Caco-2 (cell line): ENCODE measurements at places on chromosomes 4 and X. TPM values are rescaled to one million over a fixed set of nuclear protein-coding genes. Genes with fewer than 3 reads are reported as not detected.

ETNPPL gene
- total RNA-seq, result not detected in 2 replicates

OTUD6A gene
- total RNA-seq, result not detected in 2 replicates

GLOD5 gene
- total RNA-seq, result not detected in 2 replicates

ASB12 gene
- total RNA-seq, result not detected in 2 replicates

SLC16A2 gene
- total RNA-seq, result 0.34 and 0.58 TPM in 2 replicates

CTAG2 gene
- total RNA-seq, result not detected in 2 replicates

GRCh38 chr4:11098461-11098860 is 330.2 kb downstream of the HS3ST1 start:
- no peak for DNase-seq

GRCh38 chr4:42050516-42051249 is 60.4 kb downstream of the SLC30A9 start:
- DNase-seq, result no peak

- DNase-seq, result no peak
Measured at GRCh38 chrX:137352101-137352660, 213.7 kb upstream of the ZIC3 start.

GRCh38 chr4:1168191-1169101 is 3.9 kb downstream of the SPON2 start:
- DNase-seq, result no peak

- no peak for DNase-seq
Measured at GRCh38 chrX:131987252-131987651, 35.9 kb upstream of the STK26 start.

DNA sequence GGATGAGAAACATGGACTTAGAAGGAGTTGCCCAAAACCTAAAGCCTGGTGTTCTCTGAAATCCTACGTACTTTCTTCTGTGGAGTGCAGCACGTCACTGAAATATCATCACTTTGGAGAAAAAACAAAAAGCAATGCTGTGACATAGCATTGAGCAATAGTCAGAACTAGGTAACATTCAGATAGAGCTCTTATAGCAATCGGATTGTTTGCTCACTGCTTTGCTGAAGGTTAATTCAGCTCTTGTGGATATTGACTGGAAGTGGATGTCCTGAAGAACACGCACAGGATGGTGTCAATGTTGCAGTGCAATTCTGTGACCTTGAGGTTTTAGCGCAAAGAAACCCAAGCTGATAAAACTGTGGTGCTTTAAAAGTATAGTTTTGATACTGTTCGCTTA is 114.2 kb upstream of the GRXCR1 start:
- DNase-seq, result no peak

DNA sequence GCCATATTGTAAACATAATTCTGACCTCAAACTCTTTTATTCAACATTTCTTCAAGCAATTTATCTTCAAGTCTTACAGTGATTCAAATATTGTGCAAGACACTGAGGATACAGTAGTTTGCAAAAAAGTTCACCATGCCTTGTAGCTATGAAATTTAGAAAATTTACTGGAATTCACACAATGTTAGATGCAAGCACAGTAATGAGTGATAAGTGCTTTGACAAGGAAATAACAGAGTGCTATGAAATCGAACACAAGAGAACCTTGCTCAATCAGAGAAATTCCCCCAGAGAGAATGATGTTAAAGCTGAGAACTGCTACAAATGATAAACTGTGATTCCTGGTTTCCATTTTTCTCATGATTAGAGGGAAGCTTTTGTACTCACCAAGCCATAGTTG is 952.9 kb downstream of the FAT4 start:
- DNase-seq, result no peak

GRCh38 chrX:153361781-153362397 is 27.9 kb downstream of the ZNF275 start:
- DNase-seq, result no peak

DNA sequence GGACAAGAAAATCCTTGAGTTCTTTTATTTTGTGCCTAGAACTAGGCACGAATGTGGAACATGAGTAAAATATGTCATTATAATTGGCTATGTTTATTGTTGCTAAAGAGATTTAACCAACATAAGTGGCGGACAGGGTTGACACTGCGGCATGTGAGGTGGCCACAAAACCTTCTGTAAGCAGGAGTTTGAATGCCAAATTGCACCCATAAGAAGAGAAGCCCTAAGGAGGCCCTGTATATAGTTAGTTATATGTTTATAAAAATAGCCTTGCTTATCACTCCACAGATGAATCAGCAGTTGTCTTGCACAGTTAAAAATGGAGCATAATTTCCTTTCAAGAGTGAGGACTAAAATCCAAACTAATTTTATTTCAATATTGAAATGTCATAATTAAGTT is 336.1 kb downstream of the GBA3 start:
- DNase-seq, result no peak

GRCh38 chr4:153296040-153296823 is 48.3 kb upstream of the MND1 start:
- no peak for DNase-seq
